Thyroid gland (tissue), 4 donors: ENCODE measurements at places on chromosomes 6 and 20. TPM values are rescaled to one million over a fixed set of nuclear protein-coding genes. Genes with fewer than 3 reads are reported as not detected.

The THBD gene
- 70.5 TPM for total RNA-seq

The MUC21 gene
- total RNA-seq = not detected

The DEFB132 gene
- total RNA-seq = not detected

The ID4 gene
- total RNA-seq = 768 TPM

DNA sequence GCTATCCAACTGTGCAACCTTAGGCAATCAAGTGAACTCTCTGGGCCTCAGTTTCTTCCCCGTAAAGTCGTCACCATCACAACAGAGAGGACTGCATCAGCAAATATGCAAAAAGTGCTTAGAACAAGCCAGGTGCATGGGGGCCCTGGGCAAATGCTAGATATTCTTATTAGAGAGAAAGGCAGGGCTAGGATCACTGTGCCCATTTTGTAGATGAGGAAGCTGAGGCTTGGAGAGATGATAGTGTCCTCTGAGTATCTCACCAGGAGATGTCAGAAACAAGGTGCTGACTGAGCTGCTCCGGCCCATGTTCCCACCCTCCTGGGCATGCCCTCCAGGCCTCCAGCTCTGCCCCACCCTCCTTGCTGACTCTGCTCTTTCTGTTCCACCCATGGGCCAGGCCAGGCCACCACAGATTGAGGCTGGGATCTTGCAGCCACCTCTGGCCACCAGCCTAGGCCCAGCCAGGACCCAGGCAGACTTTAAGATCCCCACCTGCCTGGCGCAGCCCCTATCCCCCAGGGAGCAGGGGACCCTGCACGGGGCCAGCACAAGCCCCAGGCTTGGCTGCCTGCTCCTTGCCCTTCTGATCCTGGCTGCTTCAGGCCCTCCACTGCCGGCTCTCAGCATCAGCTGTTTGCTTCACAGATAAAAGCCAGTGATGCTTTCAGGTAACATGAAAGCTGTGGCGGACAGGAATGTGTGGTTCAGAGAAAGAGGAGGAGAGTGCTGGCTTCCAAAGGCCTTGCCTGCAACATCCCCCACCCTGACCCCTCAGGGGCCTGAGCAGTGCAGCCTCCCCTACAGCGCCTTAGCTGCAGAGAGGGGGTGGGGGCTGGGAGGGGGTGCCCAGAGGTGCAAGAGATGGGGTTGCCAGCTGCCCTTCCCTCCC lies 47.6 kb downstream of the GRM4 start:
- no peak overlapping the region for H3K4me3 ChIP-seq
- no peak for DNase-seq
- H3K27me3 ChIP-seq = no peaks in the 10 kb centered on the region
- H3K36me3 ChIP-seq = no peaks in the 10 kb centered on the region
- H3K4me1 ChIP-seq = peaks cover 13% of the 10 kb centered on the region
- H3K27ac ChIP-seq = no peak overlapping the region

GRCh38 chr6:42532038-42532669 lies 31.7 kb upstream of the UBR2 start:
- H3K4me3 ChIP-seq = no peak overlapping the region
- no peaks in the 10 kb centered on the region for H3K36me3 ChIP-seq
- DNase-seq = peak; percentile 12
- no peaks in the 10 kb centered on the region for H3K27me3 ChIP-seq
- H3K27ac ChIP-seq = no peak overlapping the region

DNA sequence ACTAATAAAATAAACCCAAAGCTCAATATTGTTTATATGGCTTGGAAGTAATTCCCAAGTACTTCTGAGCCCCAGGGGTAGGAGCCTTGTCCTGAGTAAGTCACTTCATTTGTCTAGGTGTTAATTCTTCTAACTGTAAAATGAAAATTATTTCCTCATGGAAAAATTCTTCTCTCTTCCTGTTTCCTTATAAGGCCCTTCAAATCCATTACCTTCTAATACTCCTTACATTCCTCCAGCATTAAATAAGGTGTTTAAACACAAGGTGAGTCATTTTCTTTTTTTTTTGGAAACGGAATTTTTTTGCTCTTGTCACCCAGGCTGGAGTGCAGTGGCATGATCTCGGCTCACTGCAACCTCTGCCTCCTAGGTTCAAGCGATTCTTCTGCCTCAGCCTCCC lies 41.9 kb downstream of the PRR18 start:
- H3K4me1 ChIP-seq = no peaks in the 10 kb centered on the region
- H3K27me3 ChIP-seq = no peaks in the 10 kb centered on the region
- H3K27ac ChIP-seq = no peak overlapping the region
- H3K36me3 ChIP-seq = no peaks in the 10 kb centered on the region

DNA sequence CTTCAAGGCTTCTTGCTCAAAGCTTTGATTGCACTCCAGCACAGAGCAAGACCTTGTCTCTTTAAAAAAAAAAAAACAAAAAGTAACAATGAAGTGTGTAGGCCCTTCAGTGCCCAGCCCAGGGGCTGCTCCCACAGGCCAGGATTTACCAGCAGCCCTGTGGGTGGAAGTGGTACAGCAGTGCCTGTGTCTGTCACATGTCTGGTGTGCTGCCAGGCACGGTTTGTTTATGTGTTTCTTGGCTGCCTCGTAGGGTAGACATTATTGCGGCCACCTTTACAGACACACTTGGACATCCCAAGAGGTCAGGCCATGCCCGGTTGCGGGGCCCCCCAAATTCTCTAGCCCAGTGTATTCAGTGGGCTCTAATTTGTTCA lies 12.7 kb downstream of the DYNLRB1 start:
- H3K27ac ChIP-seq = peak overlapping the region; percentile 45
- H3K27me3 ChIP-seq = no peaks in the 10 kb centered on the region
- peak; percentile 89 for DNase-seq
- H3K4me1 ChIP-seq = peaks cover 41% of the 10 kb centered on the region

DNA sequence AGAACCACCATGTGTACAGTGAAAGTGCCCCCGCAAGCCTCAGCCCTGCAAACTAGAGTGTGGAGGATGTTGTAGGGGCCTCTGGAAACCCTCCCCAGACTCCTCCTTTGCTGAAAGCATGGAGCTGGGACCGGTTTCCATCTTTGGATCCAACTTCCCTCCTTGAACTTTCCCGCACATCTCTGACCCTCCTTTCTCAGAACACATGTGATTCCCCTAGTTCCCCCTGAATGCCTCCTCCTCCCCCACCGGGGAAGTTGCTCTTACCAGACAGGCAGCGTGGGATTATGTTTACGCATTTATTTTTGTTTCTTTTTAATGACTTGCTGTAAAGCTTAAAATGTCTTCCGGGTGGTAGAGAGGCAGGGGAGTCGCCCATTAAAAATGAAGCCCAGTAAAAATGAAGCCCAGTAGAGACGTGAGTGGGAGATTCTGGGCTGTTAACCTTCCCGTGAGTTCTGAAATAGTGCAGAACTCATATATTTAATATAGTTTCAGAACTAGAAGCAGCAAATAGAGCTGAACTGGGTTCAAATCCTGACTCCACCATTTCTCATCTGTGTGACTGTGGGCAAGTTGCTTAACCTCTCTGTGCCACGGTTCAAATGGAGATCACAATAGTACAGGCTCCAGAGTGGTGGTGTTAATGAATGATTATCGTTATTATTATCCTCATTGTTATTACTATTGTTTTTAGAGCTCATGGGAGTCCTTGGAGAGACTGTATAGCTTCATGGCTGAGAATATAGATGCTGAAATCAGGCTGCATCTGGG lies 8.0 kb upstream of the PTPN1 start:
- H3K36me3 ChIP-seq = no peaks in the 10 kb centered on the region
- H3K27me3 ChIP-seq = no peaks in the 10 kb centered on the region

DNA sequence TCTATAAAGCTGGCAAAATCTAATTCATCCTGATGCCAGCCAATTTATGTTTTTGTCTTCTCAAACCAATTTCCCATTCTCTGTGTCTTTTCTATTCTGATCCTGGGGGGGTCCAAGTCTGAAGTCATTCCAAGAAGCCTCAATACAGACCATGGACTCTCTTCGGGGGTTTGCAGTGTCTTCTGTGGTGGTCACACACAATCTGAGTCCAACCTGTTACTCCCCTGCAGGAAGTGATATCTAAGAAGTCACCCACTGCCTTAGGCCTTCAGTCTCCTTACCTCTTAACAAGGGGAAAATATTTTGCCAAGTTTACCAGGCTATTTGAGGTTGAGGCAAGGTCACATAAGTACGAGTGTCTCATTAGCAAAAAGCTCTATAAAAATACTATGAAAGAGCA lies 1.9 kb downstream of the TRIM26 start:
- no peak overlapping the region for H3K4me3 ChIP-seq
- no peak for DNase-seq
- peaks cover 45% of the 10 kb centered on the region for H3K4me1 ChIP-seq
- H3K27me3 ChIP-seq = no peaks in the 10 kb centered on the region

- H3K27me3 ChIP-seq = no peaks in the 10 kb centered on the region
- no peak overlapping the region for H3K4me3 ChIP-seq
- H3K4me1 ChIP-seq = no peaks in the 10 kb centered on the region
- no peak overlapping the region for H3K27ac ChIP-seq
- no peak for DNase-seq
These were observed 82.9 kb downstream of the ADGRG6 start for GRCh38 chr6:142384519-142385254.

- H3K27ac ChIP-seq = no peak overlapping the region
- no peaks in the 10 kb centered on the region for H3K36me3 ChIP-seq
- no peak for DNase-seq
- no peaks in the 10 kb centered on the region for H3K27me3 ChIP-seq
These were observed 20.0 kb upstream of the GABRR1 start for GRCh38 chr6:89237158-89237557.

DNA sequence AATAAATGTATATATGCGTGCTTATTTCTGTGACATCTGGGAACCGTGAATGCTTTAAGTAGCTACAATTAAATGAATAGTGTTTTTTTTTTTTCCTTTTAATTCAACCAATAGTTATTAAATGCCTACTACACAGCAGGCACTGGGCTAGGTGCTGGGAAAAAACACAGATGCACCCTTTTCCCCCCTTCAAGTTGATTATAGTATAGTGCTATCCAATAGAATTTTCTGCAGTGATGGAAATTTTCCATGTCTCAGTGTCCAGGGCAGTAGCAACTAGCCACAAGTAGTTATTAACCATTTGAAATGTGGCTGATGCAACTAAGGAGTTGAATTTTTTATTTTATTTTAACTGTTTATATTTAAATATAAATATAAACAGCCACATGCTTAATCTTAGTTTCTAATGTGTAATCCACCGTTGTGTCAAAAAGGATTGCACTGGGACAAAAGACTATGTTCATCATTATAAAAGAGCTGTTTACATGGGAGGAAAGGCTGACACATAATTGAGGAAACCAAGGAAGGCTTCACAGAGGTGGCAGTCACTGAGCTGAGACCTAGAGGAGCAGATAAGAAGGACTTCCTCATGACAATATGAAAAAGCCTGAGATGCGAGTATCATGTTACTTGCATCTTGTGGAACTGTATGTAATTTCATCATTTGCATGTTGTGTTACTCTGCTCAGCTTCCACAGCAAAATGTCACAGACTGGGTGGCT lies 261.2 kb upstream of the PLCB4 start:
- H3K36me3 ChIP-seq = no peaks in the 10 kb centered on the region
- no peak for DNase-seq
- H3K27me3 ChIP-seq = no peaks in the 10 kb centered on the region
- H3K4me1 ChIP-seq = peaks cover 2% of the 10 kb centered on the region
- H3K27ac ChIP-seq = no peak overlapping the region
- no peak overlapping the region for H3K4me3 ChIP-seq

GRCh38 chr6:154359161-154359574 lies 2.6 kb upstream of the IPCEF1 start:
- no peaks in the 10 kb centered on the region for H3K36me3 ChIP-seq
- H3K4me1 ChIP-seq = no peaks in the 10 kb centered on the region
- no peak overlapping the region for H3K4me3 ChIP-seq
- no peaks in the 10 kb centered on the region for H3K27me3 ChIP-seq

- H3K27me3 ChIP-seq = no peaks in the 10 kb centered on the region
- no peak overlapping the region for H3K27ac ChIP-seq
- H3K4me3 ChIP-seq = no peak overlapping the region
- DNase-seq = no peak
These were observed 16.1 kb downstream of the PLA2G7 start for GRCh38 chr6:46719099-46719498.

GRCh38 chr20:38748861-38749149 lies 545 bp downstream of the ACTR5 start:
- no peaks in the 10 kb centered on the region for H3K36me3 ChIP-seq
- H3K4me1 ChIP-seq = peaks cover 13% of the 10 kb centered on the region
- peak; percentile 72 for DNase-seq

GRCh38 chr6:84748376-84748775 lies 16.0 kb downstream of the TBX18 start:
- H3K27ac ChIP-seq = no peak overlapping the region
- no peaks in the 10 kb centered on the region for H3K27me3 ChIP-seq
- DNase-seq = no peak
- no peak overlapping the region for H3K4me3 ChIP-seq

DNA sequence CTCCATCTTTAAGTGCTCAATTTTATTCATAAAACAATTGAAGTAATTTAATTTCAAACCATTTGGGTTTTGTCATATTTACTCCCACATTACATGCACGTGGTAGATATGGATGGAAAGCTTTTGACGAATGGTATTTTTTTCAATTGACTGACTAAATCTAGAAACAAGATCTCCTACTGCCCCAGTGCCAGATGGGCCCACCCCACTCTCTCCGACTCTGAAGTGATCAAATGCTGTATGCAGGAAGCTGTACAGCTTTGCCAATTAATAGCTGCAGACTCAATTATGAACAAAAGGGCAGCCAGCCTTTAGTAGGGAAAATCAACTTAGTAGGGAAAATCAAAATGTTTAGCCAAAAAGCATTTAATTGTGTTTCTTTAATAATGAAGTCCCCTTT lies 46.2 kb downstream of the PACRG start:
- no peaks in the 10 kb centered on the region for H3K36me3 ChIP-seq
- H3K27ac ChIP-seq = no peak overlapping the region

GRCh38 chr6:98927534-98927933 lies 20.2 kb downstream of the FBXL4 start:
- no peaks in the 10 kb centered on the region for H3K36me3 ChIP-seq
- peak; percentile 86 for DNase-seq
- H3K4me1 ChIP-seq = peaks cover 34% of the 10 kb centered on the region
- no peak overlapping the region for H3K4me3 ChIP-seq

DNA sequence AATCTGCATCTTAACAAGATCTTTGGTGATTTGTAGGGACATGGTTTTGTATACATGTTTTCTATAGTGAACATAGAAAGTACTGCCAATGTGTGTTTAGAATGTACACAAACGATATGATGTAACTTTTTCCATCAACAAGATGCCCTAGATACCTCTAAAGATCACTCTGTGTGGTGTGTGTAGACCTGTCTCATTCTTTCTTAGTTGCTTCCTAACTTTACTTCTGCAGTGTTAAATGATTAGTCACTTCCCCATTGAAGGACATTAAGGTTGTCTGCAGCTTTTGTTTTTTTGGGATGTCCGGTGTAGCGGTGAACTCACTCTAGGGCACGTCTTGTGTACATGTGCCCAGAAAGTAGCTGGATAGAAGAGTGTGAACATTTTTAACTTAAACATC lies 35.9 kb downstream of the CDYL start:
- H3K27me3 ChIP-seq = no peaks in the 10 kb centered on the region
- H3K27ac ChIP-seq = no peak overlapping the region
- no peaks in the 10 kb centered on the region for H3K36me3 ChIP-seq
- no peak for DNase-seq

DNA sequence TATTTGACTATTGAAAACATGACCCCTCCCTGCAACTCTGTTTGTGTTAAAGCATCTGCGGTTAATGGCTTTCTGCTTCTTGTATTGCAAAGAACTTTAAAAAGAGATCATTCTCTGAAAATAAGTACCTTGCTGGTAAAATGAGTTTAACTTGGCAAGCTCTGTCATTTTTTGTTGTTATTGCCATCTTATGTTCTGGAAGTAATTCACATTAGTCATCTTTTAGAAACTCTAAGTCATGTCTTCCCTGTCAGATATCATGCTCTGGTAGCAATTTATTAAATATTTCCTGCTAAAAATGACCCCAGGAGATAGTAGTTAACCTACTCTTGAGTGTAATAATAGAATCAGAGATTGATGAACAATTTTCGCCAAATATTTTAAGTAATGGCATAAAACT lies 890.6 kb downstream of the KIF16B start:
- H3K27ac ChIP-seq = no peak overlapping the region
- H3K4me1 ChIP-seq = no peaks in the 10 kb centered on the region
- no peak for DNase-seq
- H3K4me3 ChIP-seq = no peak overlapping the region
- no peaks in the 10 kb centered on the region for H3K27me3 ChIP-seq
